Fibroblast of upper back skin (primary cell): ENCODE measurements at places on chromosomes 6 and 20.

- no peak for DNase-seq
Observed at GRCh38 chr6:80527552-80528052, 421.1 kb downstream of the BCKDHB start.

GRCh38 chr6:163814494-163815364, 400.2 kb downstream of the QKI start:
- DNase-seq, result peak; percentile 91

- DNase-seq, result peak; percentile 86
Observed at GRCh38 chr20:10854976-10855375, 181.2 kb upstream of the JAG1 start.

- DNase-seq, result no peak
Observed at GRCh38 chr20:22532598-22532997, 51.8 kb downstream of the FOXA2 start.

GRCh38 chr6:53301801-53302537, 46.8 kb downstream of the ELOVL5 start:
- no peak for DNase-seq

DNA sequence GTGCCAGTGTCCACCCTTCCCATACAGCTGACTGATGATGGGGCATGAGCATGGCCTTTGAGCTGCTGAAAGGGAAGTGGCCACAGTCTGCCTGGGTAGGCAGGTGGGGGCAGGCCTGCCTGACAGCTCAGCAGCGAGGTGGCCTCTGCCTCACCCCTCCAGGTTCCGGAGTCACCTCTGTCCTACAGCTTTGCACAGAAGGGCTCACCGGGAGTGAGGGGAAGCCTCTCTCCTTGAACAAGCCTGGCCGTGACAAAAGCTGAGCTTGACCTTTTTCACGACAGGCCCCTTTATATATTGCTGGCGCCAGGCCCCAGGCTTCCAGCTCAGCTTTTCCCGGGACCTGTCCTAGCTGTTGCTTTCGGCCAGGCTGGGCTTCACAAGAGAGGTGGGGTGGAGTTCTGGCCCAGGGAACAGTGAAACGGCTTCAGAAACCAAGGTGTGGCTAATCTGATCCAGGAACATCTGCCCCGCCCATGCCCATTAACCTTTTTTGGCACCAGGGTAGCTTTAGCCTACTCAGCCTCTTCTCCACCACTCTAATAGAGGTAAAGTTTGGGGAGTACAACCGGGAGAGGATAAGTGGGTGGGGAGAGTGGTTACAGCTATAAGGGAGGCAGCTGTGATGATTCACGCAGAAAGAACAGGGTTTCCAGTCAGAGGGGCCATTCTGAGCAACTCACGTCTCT, 42.9 kb downstream of the C6orf132 start:
- peak; percentile 66 for DNase-seq

DNA sequence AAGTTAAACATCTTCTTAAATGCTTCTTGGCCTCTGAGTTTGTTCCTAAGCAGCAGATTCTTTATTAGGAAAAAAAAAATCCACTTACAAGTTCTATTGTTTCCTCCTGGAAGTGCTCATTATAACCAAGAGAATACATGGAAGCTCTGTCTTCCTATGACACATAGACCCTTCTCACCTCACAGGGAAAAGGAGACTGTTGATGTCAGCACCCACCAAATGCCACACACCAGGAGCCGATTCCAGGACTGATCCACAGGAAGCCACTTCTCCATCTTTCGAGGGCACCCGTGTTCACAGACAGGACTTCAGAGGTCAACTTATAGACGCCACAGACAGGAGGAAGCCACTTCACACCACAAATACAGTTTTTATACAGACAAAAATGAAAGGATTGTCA, 13.4 kb upstream of the BNIP5 start:
- DNase-seq, result peak; percentile 28

GRCh38 chr6:9704989-9705388, 709.9 kb downstream of the TFAP2A start:
- no peak for DNase-seq

DNA sequence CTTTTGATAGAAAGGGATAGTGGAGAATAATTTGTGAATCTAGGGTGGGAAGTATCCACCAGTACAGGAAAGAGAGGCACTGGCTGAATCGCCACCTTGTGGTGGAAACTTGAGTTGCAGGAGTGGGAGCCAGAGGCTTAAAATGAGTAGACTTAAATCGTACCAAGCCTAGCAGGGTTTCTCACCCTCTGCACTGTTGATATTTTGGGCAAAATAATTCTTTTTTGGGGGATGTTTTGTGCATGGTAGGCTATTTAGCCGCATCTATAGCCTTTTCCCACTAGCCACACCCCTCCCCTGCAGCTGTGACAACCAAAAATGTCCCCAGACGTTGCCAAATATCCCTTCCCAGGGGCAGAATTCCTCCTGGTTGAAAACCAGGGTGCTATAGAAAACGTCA, 119.1 kb downstream of the DHX35 start:
- peak; percentile 71 for DNase-seq

GRCh38 chr6:146884728-146885127, 286.0 kb downstream of the ADGB start:
- DNase-seq, result no peak

DNA sequence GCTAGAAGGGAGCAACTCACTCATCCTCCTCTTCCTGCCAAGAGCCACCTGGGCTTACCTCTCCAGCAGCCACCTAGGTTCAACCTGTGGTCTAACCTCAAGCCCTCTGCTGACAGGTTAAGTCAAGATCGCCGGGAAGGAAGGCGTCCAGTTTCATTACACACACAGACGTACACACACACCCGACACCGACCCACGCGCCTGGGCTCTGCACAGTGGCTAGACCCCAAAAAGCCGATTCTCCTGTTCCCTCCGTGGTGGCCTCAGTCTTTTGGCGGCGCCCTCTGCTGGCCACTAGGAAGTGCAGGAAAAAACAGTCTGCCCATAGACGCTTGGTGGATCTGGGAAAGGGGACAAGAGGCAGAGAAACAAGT, 52.8 kb downstream of the MRPL14 start:
- DNase-seq, result peak; percentile 87

- no peak for DNase-seq
Observed at GRCh38 chr6:44558832-44559251, 171.3 kb downstream of the CDC5L start.

- peak; percentile 44 for DNase-seq
Observed at GRCh38 chr20:52985687-52986086, 13.5 kb downstream of the TSHZ2 start.

- DNase-seq, result no peak
Observed at GRCh38 chr6:13188306-13188705, 140.0 kb downstream of the TBC1D7 start.

DNA sequence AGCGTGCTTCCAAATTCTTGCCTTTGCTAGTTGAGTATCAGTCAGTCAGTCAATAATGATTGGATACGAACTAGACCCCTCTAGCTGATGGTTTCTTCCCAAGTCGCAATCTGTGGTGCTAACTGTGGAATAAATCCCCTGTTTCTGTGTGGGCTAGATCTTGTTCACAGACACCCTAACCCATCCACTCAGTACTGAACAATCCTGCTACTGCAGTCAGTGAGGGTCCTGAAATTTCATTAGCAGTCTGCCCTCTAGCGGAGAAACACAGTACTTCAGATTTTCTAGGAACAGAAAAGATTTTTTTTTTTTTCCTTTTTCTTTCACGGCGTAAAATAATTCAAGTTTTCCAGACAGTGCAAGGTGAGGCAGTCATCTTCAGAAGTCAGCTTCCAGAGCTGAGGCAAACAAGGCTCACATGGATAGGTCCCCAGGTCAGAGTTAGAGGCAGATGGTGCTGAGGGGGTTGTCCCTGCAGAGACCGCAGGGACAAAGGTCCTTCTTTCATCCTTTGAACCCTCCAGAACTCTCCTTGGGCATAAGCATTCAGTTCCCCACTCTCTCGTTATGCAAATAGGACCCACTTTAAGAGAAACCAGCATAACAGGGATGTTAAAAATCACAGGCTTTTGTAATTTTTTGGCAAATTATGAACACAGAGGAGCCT, 119.6 kb downstream of the SCML4 start:
- DNase-seq, result peak; percentile 58

- DNase-seq, result peak; percentile 70
Observed at GRCh38 chr6:128499079-128499731, 21.2 kb downstream of the PTPRK start.

DNA sequence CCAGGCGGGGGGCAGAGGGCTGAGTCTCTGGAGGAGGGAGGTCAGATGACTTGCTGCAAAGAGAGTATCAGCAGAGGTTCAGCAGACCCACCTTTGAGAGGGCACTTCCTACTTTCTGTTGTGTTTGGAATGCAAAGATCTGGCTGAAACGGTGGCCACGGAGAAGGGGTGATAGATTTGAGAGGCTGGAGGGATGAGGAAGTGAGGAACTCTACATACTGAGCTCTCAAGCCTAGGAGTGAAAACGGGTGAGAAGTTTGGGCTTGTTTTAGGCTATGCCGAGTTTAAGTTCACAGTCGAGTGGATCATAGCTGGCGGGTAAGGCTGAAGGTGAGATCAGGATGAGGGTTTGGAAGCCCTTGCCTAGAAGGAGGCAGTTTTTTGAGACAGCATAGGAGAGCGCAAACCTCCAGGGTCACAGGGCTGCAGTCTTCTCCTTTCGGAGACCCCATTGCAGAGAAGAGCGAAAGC, 477 bp upstream of the ITPA start:
- no peak for DNase-seq

- peak; percentile 35 for DNase-seq
Observed at GRCh38 chr6:56484669-56485068, 158.0 kb downstream of the DST start.
